ENCODE measurements at places on chromosomes 13 and 19.
A peak's percentile ranks its signal among the peaks of the same experiment; 100 is the strongest.

- DNase-seq = no peak
Observed at GRCh38 chr13:75788481-75788981, 152.4 kb downstream of the LMO7 start.

GRCh38 chr13:40472427-40473220, 193.8 kb downstream of the FOXO1 start:
- no peak for DNase-seq

DNA sequence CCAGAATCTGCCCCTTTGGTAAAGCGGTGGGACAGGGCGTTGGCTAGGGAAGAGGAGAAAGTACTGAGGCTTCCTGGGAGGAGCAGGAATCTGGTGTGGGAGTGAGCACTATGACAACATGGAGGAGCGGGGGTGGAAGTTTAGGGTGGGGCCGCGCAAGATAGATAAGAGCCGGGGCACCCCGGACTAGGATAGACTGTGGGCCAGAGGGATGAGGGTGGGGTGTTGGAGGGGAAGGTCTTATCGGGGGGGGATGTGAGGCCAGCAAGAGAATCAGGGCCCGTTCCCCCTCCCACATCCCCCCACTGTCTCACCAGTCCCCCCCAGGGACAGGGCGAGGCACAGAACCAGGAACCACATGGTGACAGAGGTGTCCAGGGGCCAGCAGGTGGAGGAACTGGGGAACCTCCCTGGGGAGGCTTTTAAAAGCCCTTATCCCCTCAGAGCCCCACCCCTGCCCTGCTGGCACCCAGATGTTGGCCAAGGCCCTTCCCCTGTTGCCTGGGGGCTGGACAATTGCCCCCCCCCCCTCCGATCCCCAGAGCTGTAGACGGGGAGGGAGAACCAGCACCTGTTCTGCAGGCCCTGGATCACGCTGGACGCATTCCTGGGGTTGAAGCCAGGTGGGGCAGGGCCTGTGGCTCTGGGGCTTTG, at the start of gene KLK1:
KLK1 (minus strand) TSS at position 399 of the 654 bp plus-strand sequence; CDS start at position 360, 39 bp downstream.
- no peak for DNase-seq

GRCh38 chr13:38582133-38582532, 104.7 kb upstream of the FREM2 start:
- DNase-seq = no peak

- DNase-seq = peak; percentile 47
Observed at GRCh38 chr13:31045286-31046081, 113.0 kb downstream of the TEX26 start.

DNA sequence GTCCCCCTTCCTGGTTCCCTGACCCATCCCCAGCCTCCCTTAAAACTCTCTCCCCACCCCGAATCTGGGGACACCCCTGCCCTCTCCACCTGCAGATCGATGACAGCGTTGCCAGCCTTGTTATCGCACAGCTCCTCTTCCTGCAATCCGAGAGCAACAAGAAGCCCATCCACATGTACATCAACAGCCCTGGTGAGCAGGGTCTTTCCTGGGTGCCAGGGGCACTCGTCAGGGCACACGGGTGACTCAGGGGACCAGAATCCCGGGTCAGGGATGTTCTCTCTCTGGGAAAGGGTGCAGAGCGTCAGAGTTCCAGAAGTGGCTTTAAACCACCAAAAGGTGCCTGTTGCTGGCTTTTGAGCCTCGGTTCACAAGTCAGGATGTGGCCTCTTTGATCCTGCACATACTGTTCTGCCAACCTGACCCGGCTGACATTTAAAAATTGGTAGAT, 1.0 kb downstream of the CLPP start:
- no peak for DNase-seq

DNA sequence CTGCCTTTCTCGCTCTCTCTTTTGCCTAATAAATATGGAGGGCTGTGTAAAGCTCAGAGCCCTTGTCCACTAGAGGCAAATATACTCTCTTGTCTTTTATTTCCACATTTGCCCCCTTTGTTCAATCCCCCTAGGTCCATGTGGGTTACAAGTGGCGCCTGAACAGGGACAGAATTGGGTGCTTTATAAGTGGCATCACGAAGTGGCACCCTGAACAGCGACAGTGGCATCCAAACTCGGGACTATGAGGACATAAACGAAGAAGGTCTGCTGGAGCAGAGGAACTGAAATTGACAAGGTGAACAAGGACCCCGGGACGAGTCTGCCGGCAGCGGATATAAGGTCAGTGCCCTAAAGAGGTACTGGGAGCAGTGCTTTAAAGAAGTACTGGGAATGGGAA, 4.3 kb upstream of the ZNF610 start:
- DNase-seq = no peak

- no peak for DNase-seq
Observed at GRCh38 chr13:24152292-24153214, 8.0 kb upstream of the SPATA13 start.

DNA sequence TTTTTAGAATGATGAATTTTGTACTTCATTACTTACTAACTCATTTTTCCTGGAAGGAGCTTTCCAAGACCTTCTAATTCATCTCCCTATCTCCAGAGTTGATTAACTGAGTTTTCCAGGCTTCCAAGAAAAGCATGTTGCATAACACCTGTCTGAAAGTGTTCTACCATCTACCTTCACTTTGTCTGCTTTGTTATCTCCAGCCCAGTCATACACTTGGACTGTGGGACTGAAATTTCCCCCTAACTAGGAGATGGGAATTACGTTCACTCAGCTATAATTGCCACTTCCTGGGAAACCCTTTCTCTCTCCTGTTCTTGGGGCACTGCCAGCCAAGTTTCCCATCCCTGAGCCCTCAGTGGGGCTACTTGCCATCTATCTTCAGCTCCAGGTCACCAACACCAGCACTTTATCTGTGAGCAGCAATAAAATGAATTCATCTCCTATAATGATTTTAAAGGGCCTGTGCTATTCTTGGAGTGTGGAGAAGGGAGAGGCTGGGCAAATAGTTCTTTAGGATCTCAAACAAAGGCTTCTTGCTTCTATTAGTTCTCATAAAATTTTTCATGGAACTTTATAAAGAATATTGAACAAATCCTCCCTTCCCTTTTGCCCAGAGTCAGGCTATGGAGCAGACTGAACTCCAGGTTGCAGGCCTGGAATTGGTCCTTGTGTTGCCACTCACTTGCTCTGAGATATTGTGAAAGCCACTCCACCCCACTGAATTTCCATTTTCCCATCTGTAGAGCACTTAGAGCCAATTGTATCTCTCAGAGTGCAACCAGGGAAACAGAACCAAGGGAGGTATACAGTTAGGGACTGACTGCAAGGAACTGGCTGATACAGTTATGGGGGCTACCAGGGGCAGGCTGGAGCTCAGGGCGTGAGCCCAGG, 17.8 kb upstream of the ATP12A start:
- DNase-seq = no peak

DNA sequence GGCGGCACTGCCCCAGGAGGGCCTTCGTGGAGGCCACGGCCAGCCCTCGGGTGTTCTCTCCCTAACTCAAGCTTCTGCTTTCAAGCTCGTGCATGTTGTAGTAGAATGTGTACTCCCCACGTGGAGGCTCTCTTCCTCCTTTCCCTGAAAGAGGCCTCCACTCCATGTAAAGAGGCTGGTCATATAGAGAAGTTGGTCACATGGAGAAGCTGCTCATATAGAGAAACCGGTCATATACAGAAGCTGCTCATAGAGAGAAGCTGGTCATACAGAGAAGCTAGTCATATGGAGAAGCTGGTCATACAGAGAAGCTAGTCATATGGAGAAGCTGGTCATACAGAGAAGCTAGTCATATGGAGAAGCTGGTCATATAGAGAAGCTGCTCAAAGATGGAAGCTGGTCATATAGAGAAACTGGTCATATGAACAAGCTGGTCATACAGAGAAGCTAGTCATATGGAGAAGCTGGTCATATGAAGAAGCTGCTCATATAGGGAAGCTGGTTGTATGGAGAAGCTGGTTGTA, 152.5 kb downstream of the COL4A1 start:
- no peak for DNase-seq

GRCh38 chr19:47227352-47228167, 3.4 kb downstream of the BBC3 start:
- DNase-seq = no peak

- DNase-seq = no peak
Observed at GRCh38 chr19:1264801-1265614, 4.1 kb upstream of the CIRBP start.

GRCh38 chr19:9878511-9879196, 43.5 kb downstream of the PIN1 start:
- DNase-seq = no peak

GRCh38 chr19:6887316-6887715, at the start of gene ADGRE1:
TSS of gene ADGRE1 (plus strand) at chr19:6887579. CDS start at chr19:6887609, 30 bp downstream.
- DNase-seq = no peak

GRCh38 chr13:33100886-33101285, 84.7 kb downstream of the KL start:
- no peak for DNase-seq

DNA sequence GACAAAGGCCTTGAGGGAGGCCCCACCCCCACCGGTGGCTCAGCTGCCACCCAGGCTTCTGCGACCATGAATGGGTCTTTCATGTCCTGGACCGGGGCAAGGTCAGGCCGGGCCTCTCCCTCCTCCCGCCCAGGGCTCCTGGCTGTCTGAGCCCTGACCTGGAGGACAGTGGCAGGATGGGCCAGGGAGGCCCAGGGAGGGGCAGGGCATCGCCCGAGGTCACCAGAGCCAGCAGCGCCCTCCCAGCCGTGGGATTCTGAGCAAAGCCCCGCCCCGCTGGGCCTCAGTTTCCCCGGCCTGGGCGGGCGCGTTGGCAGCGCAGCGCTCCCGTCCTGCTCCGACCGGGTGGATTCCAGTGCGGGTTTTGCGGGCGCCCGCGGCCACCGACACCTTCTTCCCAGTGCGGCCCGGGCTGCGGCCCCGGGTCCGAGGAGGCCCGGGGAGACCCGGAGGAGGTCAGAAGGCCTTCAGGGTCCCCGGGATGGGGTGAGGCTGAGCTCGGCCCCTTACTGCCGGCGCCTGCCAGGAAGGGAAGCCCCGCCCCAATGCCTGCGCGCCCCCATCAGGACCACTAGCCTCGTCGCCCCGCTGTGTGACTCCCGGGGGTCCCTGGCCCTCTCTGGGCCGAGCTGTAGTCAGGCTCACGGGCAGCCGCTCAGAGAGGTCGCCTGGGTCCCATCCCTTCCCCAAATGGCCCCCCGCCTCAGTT, 24.6 kb upstream of the SEMA6B start:
- DNase-seq = no peak

- DNase-seq = no peak
Observed at GRCh38 chr19:16136185-16136999, 7.1 kb upstream of the HSH2D start.

GRCh38 chr13:95480791-95481780, 71.4 kb upstream of the CLDN10 start:
- no peak for DNase-seq

- no peak for DNase-seq
Observed at GRCh38 chr13:49441846-49442245, 2.0 kb downstream of the CAB39L start.

DNA sequence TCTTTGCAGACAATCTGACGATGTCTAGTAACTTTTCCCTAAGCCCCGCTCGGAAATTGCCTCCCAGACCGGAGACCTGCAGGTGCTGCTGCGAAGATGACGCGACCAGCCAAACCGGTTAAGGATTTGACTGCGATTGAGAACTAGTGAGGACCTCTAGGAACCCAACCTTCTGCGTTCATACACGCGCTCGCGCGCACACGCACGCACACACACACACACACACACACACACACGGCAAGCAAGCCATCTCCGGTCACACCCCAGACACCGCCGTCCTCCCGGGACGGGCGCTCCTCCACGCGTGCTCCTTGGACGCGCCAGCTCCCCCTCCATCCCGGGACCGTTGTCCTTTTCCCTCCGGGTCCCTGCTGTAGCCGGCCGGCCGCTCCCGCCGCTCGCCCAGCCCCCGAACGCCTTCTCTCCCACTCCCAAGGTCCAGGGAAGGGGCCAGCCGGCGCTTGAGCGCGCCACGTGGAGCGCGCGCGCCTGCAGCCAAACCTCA, 1.2 kb downstream of the TBC1D4 start:
- DNase-seq = no peak

- DNase-seq = no peak
Observed at GRCh38 chr19:20444202-20444885, 121.2 kb downstream of the ZNF737 start.

DNA sequence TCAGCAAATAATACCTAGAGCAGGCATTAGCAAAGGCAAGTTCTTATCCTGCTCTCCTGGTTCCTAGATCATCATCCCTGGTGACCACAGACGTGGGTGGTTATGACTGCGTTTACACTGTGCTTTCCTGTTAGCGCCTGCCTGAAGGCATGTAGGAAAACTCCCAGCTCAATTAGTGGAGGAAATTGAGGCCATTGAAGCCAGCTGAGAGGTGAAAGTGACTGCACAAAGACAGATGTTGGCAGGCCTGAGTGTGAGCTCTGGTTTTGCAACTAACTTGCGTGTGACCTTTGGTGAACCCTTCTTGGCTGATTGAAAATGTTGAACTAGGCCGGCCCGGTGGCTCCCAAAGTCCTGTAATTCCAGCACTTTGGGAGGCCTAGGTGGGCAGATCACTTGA, 17.5 kb upstream of the NWD1 start:
- DNase-seq = no peak

GRCh38 chr19:39448271-39448670, 2.9 kb downstream of the SUPT5H start:
- no peak for DNase-seq

DNA sequence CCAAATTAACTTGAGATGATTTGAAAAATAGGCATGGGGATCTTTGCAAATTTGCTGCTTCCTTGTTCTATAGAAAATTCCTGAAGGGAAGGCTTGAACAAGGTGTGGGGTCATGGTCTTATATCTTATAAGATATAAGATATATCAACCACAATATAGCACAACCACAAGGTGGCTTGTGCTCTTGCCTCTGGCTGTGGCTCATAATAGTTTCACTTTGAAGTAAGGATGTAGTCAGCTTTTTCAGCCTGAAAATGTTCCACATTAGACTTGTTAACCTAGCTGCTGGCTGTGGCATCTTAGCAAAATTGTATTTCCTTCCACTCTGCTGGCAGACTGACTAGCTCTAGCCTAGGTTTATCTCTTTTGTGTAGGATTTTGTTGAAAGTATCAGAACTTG, 169.7 kb downstream of the KLF5 start:
- DNase-seq = no peak

- no peak for DNase-seq
Observed at GRCh38 chr19:38739440-38740256, 4.6 kb downstream of the CAPN12 start.

- DNase-seq = no peak
Observed at GRCh38 chr13:114112826-114113322, 19.5 kb downstream of the RASA3 start.

GRCh38 chr19:32219392-32219791, 126.0 kb upstream of the ZNF507 start:
- no peak for DNase-seq

GRCh38 chr13:111046590-111047141, 68.4 kb upstream of the ARHGEF7 start:
- no peak for DNase-seq

- no peak for DNase-seq
Observed at GRCh38 chr13:21075011-21075378, 13.6 kb upstream of the LATS2 start.

- DNase-seq = no peak
Observed at GRCh38 chr13:111657013-111657412, 336.6 kb downstream of the TEX29 start.
